CD14-positive monocyte (primary cell): ENCODE measurements at places on chromosomes 2 and 18. TPM values are rescaled to one million over a fixed set of nuclear protein-coding genes. Genes with fewer than 3 reads are reported as not detected.

Gene RNF144A
- 0.30 TPM for polyA plus RNA-seq

Gene DNAH7
- not detected for polyA plus RNA-seq

Gene SNORC
- not detected for polyA plus RNA-seq

GRCh38 chr2:18611604-18612003 is 22.2 kb upstream of the NT5C1B start:
- DNase-seq: no peak

DNA sequence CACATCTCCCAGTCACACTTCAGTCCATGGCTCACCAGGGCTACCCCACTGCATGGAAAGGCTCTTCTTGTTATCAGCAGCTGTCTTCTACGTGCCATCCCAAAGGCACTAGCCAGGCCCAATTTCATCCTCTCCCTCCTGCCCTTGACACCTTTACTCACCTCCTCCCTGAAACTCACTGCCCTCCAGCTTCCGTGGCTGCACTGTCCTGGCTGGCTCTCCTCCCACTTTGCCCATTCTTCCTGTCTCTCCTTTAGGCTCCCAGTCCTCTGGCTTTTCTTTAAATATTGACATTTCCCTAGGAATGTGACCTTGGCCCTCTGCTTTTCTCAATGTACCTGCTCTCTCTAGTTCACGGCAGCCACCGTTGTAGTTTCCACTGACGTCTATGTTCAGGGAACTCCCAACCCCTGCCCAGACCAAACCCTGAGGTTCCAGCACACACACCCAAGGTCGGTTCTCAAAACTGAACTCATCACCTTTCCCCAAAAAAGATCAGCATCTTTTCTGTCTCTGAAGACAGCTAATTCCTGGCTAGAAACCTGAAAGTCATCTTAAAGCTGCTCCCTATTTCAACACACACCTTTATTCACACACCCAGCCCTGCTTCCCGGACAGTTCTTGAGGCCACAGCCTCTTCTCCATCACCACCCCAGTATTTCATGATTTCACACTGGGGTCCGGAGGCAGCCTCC is 36.7 kb downstream of the WDFY1 start:
- no peak for DNase-seq

- no peak for DNase-seq
These were observed 4.8 kb downstream of the SSB start for GRCh38 chr2:169803480-169803879.

DNA sequence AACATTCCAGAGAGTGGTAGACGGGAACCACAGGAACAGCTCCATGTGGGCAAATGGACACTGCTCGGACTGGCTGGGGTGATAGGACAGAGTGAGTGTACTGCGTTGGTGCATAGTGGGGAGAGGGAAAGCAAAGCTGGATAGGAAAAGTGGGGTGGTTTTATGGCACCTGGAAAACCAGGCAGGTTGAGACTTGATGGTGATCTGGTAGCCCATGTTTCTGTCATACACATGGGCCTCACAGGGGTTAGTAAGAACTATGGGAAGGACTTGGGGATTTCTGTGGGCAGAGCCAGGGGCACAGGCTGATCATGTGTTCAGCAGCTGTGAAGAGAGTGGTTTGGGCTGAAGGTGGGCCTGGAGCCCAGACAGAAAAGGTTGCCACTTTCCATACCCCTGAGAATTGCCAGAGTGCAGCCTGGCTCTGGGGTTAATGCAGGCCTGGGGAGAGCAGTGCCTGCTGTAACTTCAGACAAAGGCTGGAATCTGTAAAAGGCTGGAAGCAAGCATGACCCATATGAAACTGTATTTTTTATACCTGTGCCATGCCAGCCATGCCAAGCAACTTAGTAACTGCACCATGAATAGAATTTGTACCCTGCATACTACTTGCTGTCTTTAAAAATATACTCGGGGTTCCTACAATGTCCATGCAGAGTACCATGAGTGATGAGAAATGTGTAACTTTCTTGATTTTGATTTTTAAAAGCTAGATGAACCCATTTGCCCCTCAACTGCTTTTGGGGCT is 41.9 kb downstream of the RPIA start:
- DNase-seq: no peak

DNA sequence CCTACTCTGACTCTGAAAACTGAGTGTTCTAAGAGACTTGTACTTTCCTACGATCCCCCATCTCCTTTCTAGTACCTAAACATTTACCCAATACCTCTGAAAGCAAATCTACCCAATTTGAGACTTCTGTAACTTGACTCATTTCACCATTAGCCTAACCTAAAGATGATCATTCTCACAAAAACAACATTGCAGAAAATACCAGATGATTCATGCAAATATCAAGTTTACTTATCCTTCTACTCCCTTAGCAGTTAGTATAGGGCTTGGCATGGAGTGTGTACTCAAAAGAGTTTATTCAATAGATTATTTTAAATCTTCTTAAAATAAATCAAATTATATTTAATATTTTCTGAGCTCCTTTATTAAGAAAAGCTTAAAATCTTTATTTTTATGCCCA is 89.6 kb downstream of the NR4A2 start:
- no peak for DNase-seq

GRCh38 chr2:223920109-223920508 is 25.0 kb downstream of the WDFY1 start:
- DNase-seq: no peak

DNA sequence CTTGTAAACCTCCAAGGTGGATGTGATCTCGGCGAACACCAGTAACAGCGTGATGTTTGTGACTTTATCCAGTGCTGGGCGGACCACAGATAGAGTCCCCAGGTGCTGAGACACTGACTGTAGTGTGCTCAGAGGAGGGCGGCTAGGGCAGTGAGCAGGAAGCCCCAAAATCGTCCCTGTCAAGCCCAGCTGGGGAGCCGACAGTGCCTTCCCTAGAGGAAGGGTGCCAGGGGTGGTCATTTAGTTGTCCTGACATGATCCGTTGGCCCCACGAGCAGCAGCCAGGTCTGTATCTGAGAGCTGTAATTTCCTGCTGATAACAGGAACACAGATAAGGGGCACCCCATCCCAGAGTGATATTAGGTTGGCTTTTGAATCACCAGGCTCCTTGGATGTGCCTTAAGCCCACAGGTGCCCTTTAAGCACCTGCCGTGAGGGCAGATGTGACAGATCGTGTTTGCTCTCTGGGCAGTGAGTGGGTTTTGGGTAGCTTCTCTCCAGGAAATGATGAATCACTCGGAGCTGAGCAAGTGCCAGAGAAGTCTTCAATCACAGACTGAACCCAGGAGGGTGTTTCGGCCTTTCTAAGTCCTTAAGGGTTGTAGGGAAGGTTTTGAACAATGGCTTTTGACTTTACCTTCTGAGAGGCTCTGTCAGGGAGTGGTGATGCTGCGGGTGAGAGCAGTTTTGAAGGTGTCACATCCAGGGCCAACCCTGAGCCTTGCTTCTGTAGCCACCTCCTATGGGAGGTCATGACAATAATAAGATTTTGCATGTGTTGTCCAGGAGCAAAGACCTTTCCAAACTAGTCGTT is 7.7 kb downstream of the LPIN1 start:
- peak; percentile 72 for DNase-seq
